CD4-positive, alpha-beta T cell treated with Interleukin-17A for 4 hours (primary cell): ENCODE measurements at places on chromosomes 4 and X.

DNA sequence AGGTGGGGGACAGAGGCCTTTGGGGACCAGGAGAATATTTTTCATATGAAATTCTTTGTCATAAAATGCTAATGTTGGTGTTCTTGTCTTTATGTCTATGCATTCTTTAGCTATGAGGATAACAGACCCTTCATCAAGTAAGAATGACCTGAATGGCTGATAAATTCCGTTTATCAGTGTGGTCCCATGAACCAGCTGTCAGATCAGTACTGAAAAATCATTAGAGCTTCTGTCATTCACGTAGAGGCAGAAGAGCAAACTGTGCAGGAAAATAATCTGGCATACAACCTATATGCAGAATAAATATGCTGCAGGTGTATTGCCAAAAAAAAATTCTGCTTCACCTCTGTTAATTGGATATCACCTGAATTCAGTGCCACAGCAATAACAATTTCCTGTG lies 828.6 kb downstream of the ADGRL3 start:
- DNase-seq = no peak

- DNase-seq = no peak
Measured at GRCh38 chr4:78200949-78201348, 143.8 kb downstream of the FRAS1 start.

- DNase-seq = no peak
Measured at GRCh38 chr4:48594180-48594579, 104.1 kb downstream of the ZAR1 start.

- no peak for DNase-seq
Measured at GRCh38 chr4:63430105-63430504, 979.1 kb downstream of the TECRL start.

GRCh38 chr4:36310793-36311192 lies 29.4 kb downstream of the DTHD1 start:
- DNase-seq = peak; percentile 16
